Caki2 (cell line): ENCODE measurements at places on chromosomes 5 and 9.

- no peak for DNase-seq
Observed at GRCh38 chr5:62562867-62563266, 15.8 kb upstream of the LRRC70 start.

- peak; percentile 6 for DNase-seq
Observed at GRCh38 chr9:105957830-105958229, 263.5 kb downstream of the TMEM38B start.

GRCh38 chr9:28650327-28650726, 1077.0 kb upstream of the C9orf72 start:
- no peak for DNase-seq

- peak; percentile 49 for DNase-seq
Observed at GRCh38 chr5:78534148-78534904, 114.2 kb downstream of the LHFPL2 start.

- DNase-seq = peak; percentile 13
Observed at GRCh38 chr5:86861512-86861911, 243.8 kb downstream of the COX7C start.

GRCh38 chr5:127331890-127332649, 41.5 kb downstream of the MEGF10 start:
- no peak for DNase-seq

DNA sequence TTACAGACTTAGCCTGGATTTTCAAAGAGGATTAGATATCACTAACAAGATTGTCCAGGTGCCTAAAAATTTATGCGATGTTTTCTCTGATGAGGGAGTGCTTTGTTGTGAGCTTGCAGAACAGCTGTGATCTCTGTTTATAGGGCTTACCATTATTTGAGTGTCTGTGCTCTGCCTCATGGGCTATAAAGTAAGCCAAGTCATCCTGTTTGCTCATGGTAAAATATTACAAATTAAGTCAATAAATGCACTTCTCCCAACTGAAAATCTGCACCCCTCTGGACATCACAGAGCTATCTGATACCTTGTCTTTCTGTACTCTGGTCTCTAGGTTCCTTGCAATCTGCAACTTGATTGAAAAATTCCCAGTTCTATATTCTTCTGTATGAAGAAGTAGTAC, 293.4 kb upstream of the ACTBL2 start:
- no peak for DNase-seq

DNA sequence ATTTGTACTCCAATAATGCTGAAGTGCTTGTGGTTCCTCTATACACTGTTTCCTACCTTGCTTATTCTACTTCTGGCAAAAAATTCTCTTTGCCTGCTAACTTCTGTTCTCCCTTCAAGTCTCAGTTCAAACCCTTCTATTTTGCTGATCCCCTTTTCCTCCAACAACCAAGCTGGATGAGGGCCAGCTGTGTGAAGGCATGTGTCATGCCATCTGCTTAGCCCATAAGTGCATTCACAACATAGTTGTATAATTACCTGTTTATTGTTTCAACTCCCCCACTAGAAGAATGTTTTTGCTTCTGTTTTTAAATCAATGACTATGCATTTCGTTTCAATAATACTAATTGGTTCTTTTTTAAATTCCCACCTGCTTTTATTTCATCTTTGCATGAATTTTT, 1951.4 kb upstream of the WWC1 start:
- no peak for DNase-seq

GRCh38 chr5:123916345-123917121, 404.6 kb downstream of the CSNK1G3 start:
- DNase-seq = peak; percentile 59

DNA sequence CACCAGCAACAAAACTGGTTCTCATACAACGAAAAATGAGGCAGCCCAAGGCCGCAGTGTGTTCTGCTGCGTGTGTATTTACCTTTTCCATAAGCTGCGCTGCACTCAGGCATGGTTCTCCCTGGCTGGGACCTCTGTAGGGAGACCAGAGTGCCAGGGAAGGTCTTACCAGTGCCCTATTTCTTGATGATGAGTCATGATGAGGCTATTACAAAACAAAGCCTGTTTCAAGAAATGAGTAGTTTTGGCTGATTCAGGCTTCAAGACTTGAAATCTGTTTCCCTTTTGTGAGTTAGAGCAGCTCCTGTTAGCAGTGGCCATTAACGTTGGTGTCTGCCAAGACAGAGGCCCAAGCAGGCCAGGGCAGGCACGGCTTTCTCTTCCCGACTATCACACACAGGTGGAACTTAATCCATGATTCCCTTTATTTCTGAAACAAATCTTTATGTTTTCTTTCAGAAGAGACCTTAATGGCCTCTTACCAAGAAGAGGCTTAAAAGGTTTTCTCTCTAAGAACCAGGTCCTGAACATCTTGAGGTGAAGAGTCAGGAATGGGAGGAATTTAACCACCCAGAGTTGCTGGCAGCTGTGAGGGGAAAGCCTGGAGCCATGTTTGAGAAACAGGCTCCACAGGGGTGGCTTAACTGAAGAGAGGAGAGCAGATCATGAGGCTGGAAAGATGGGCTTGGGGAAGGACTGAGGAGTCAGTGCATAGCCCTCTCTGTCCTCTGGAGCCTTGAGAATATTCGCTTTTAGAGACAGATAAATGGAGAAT, 41.4 kb upstream of the TIFAB start:
- DNase-seq = peak; percentile 34

DNA sequence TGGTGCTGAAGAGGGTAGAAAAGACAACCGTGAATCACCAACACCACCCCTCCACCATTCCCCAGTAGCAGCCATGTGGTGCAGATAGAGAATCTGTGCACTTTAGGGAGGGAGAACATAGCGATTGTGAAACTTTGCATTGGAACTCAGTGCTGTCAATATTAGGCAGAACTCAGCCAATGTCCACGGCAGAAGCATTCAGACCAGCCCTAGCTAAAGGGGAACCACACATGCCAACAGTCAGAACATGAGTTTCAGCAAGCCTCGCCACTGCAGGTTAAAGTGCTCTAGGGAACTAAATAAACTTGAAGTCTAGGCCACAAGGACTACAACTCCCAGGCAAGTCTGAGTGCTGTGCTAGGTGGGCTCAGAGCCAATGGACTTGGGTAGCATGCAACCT, 38.5 kb upstream of the DEPDC1B start:
- no peak for DNase-seq

GRCh38 chr5:145936401-145937131, at the start of gene SH3RF2:
Gene SH3RF2, plus strand, starts transcription at chr5:145936578. Its CDS starts 1,351 bp downstream, at chr5:145937929.
- peak; percentile 91 for DNase-seq

GRCh38 chr9:98057138-98057799, 737 bp downstream of the NANS start:
- DNase-seq = peak; percentile 27

GRCh38 chr5:90274216-90274615, 135.3 kb downstream of the CETN3 start:
- DNase-seq = no peak

GRCh38 chr9:129333617-129334104, 155.6 kb upstream of the IER5L start:
- DNase-seq = no peak

- no peak for DNase-seq
Observed at GRCh38 chr5:22223079-22223478, 630.1 kb downstream of the CDH12 start.

GRCh38 chr9:73577848-73578247, 426.2 kb downstream of the ANXA1 start:
- DNase-seq = no peak

DNA sequence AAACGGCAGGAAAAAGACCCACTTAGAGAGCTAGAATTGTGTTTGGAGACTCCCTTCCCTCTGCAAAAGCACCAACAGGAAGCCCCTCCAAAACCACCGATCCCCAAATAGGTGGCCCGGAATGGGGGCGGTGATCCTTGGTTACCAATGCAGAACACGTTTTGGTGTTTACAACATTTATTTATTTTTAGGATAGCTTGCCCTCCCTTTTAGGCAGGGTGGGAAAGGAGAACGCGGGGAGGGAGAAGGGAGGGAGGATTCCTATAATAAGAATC, 579 bp upstream of the NTRK2 start:
- peak; percentile 22 for DNase-seq

DNA sequence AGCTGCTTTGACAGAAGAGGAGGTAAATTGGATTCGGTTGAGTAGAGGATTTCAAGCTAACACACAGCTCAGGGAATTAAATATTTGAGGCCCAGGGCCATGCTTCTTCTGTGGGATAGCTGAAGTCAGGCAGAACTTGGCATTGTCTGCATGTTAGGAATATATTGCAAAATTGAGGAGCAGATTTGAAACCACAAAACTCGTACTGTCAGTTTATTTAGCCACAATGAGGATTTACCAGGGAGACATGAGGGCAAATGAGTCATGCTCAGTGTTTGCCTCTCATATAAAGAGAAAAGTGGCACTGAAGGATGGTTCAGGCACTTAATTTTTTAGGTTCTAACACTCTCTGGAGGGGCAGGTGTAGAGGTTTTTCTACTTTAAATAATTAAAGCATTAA, 83.0 kb upstream of the PRLR start:
- DNase-seq = no peak

DNA sequence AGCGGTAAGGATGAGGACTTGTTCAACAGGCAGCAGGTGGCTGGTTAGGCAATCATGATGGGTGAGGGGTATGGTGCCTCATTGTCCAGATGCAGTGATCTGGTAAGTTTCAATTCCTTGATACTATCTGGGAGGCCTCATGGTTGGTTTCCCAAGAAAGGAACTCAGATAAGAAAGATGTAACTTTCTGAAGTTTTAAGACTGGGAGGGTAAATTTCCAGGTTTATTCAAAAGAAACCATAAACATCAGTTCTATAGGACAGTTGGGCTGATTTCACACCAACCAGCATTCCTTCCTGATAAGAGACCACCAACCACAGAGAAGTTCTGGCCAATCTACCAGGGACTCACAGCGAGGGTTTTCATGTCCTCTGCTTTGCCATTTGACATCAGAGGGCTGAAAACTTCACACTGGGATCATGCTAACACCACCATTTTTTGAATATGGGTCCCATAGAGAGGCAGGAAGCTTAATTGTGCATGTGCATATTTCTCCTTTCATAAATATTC, 773 bp upstream of the AGGF1 start:
- DNase-seq = peak; percentile 9

DNA sequence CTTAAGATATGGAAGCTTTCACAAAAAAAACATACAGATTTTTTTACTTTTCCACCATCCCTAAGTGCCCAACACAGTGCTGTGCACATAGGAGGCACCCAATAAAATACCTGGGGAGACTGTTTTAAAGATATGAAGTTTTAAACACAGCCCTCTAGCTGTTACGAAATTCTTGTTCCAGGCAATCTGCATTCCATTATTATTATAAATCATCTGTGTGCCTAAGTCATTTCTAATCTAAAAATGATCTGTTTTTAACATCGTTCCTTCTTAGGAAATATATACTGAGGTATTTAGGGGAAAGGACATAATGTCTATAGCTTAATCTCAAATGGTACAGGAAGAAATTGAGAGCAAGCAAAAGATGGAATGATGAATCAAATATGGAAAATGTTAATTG, 32.7 kb upstream of the ISCA1 start:
- DNase-seq = no peak

DNA sequence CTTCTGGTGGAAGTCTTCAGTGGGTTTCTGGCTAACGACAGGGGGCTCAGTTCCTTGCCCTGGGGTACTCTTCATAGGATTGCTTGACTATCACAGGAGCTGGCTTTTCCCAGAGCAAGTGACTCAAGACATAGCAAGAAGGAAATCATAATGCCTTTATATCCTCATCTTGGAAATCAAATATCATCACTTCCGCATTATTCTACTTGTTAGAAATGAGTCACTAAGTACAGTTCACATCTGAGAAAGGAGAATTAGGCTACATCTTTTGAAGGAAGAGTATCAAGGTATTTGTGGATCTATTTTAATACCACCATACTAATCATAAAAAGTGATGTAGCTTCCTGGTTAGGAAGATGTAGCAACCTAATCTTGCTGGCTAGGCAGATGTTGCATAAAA, 148.2 kb upstream of the RAI14 start:
- DNase-seq = no peak

DNA sequence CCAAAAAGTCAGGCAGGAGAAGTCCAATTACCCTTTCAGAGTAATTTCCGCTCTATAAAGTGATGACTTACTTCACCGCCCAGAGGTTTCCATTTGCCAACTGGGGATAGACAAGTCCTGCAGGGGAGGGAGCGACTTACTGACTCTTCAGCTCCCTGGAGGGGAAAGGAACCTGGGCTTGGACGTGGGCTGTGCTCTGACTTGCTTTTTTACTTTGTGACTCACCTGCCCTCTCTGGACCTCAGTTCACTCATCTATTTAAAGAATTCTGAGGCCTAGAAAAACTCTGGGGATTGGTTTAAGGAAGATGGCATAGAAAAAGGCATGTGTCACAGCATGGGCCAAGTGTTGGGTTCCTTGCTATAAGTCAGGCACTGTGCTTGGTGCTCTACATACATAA, 180.4 kb upstream of the TRIM32 start:
- peak; percentile 29 for DNase-seq

GRCh38 chr5:58133216-58133615, 326.7 kb downstream of the PLK2 start:
- no peak for DNase-seq

GRCh38 chr5:43309637-43310036, 3.6 kb downstream of the HMGCS1 start:
- DNase-seq = peak; percentile 28

- DNase-seq = no peak
Observed at GRCh38 chr9:112556497-112557442, 70.1 kb downstream of the KIAA1958 start.

- DNase-seq = peak; percentile 10
Observed at GRCh38 chr5:147804334-147804733, 21.8 kb upstream of the JAKMIP2 start.

GRCh38 chr9:108775901-108776306, 79.9 kb downstream of the ACTL7B start:
- no peak for DNase-seq

DNA sequence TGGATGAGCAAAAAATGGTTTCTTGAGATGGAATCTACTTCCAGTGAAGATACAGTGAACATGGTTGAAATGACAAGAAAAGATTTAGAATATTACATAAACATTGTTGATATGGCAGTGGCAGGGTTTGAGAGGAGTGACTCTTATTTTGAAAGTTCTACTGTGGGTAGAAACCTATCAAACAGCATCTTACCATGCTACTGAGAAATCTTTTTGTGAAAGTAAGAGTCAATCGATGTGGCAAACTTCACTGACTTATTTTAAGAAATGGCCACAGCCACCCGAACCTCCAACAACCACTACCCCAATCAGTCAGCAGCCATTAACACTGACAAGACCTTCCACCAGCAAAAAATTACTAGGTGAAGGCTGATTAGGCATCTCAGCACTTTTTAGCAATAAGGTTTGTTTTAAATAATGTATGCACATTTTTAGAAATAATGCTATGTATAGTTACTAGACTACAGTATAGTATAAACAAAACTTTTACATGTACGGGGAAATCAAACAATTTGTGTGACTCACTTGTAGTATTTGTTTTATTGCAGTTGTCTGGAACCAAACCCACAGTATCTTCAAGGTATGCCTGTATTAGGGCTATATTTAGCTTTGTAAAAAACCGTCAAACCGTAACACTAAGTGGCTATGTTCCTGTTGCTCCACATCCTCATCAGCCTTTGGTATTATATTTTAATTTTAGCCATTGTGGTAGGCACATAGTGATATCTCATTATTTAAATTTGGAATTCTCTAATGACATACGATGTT, 30.6 kb upstream of the ADAMTS6 start:
- no peak for DNase-seq
